Stimulated activated CD4-positive, alpha-beta T cell treated with anti-CD3 and anti-CD28 coated beads, Interleukin-15, amount 100 ng/mL, for 48 hours (primary cell): ENCODE measurements at places on chromosomes 7 and 10.
A peak's percentile ranks its signal among the peaks of the same experiment; 100 is the strongest.

DNA sequence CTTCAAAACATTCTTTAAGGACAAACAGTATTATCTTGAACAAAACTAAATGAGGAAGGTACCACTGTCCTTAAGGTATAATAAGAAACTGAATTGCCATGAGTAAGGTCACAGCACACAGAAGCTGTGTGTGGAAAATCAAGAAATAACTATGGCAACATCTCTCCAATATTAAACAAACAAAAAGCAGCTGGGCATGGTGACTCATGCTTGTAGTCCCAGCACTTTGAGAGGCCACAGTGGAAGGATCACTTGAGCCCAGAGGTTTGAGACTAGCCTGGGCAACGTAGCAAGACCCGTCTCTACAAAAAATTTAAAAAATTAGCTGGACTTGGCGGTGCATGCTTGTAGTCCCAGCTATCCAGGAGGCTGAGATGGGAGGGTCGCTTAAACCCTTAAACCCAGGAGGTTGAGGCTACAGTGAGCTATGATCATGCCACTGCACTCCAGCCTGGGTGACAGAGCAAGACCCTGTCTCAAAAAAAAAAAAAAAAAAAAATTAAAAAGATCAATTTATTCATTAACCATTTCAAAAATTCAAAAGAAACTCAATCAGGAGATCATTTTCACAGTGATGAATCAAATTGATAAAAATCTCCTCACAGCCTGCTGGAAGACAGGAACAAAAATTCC, 195.4 kb downstream of the SKIDA1 start:
- DNase-seq, result no peak

DNA sequence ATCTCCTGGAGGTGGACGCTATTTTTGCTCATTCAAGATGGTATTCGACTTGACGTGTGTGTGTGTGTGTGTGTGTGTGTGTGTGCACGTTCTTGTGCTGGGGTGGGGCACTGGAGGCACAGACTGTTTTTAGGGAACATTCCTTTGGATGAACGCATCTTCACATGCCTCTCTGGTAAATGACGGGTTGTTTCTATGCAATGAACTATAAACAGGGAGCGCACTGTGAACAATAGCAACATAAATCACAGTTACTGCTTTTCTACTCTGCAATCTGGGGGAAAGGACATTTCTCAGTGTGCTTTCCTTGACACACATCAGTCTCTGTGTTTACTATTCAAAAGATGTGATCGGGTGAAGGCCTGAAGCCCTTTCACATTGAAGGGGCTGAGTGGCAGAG, 120.1 kb upstream of the PITRM1 start:
- DNase-seq, result no peak

- no peak for DNase-seq
Measured at GRCh38 chr7:24851786-24852185, 94.5 kb upstream of the GSDME start.

- no peak for DNase-seq
Measured at GRCh38 chr10:51860257-51860656, 160.9 kb upstream of the CSTF2T start.

GRCh38 chr10:6203331-6204062, 765 bp downstream of the PFKFB3 start:
- peak; percentile 54 for DNase-seq

GRCh38 chr10:71467569-71468362, 71.0 kb downstream of the CDH23 start:
- no peak for DNase-seq

- no peak for DNase-seq
Measured at GRCh38 chr7:5553298-5553877, 129.8 kb upstream of the TNRC18 start.

DNA sequence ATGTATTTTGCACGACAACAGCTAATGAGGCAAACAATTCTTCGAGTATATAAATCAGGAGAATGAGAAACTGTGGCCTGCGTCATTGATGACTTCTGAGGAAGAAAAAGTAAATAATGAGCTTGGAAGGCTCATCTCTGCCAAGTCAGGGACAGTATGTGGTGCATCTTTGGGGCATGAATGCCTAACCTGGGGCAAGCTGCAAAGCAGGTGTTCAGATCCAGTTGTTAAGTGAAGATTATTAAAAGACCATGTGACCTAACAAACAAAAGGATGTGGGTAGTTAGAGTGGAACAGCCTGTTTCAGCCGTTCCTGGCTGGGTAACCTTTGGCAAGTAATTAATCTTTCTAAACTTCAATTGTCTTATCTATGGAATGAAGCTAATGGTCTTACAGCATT, 93.0 kb downstream of the LYZL2 start:
- DNase-seq, result no peak

DNA sequence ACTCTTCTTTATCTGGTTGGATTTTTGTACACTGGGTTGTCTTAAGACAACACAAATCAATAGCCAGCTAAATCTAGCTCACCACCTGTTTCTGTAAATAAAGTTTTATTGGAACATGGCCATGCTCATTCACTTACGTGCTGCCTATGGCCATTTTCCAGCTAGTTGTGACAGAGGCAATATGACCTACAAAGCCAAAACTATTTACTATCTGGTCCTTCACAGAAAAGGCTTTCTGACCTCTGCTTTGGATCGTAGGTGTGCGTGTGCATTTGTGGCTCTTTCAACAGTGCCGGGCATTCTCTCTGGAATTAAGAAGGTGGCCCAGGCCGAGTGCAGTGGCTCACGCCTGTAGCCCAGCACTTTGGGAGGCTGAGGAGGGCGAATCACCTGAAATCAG, 45.5 kb downstream of the NRAP start:
- DNase-seq, result no peak

- DNase-seq, result no peak
Measured at GRCh38 chr10:78348411-78349164, 314.9 kb downstream of the RPS24 start.

DNA sequence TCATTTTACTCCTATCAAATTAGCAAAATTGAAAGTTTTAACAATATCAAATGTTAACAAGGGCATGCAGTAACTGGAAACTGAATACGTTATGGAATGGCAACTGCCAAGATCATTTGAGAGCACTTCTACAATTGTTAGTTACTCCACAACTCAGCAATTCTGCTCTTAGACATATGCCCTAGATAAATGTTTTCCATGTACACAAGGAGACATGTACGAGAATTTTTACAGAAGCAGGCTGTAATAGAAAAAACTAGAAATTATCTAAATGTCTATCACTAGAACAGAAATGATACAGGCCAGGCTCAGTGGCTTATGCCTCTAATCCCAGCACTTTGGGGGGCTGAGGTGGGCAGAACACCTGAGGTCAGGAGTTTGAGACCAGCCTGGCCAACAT, 7.0 kb downstream of the PSAP start:
- DNase-seq, result no peak

GRCh38 chr7:102073931-102074880, 212.5 kb upstream of the SH2B2 start:
- DNase-seq, result no peak

- DNase-seq, result no peak
Measured at GRCh38 chr7:20030417-20030816, 186.8 kb downstream of the MACC1 start.

GRCh38 chr7:98553666-98554065, 63.4 kb upstream of the NPTX2 start:
- DNase-seq, result no peak

- no peak for DNase-seq
Measured at GRCh38 chr10:122486406-122487080, 25.2 kb downstream of the HTRA1 start.

GRCh38 chr7:97025983-97026714, 1.5 kb upstream of the DLX5 start:
- DNase-seq, result no peak

DNA sequence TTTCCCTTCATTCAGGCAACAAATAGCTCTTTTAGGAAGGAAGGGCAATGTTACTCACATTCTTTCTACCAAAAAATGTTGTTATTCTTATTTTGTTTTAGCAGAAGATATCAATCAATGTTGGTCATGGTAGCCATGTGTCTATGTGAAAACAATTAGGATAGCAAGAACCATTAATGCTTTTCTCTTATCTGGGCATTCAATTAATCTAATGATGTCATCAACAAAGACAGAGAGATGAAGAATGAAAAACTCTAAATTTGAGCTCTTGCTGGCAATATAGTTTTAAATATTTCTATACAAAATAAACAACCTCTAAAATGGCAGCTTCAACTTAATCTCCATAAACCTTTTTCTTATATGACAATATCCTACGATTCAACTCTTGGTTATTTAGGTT, 353.7 kb upstream of the ANKRD30A start:
- no peak for DNase-seq

GRCh38 chr7:139777133-139777891, 486 bp downstream of the HIPK2 start:
- no peak for DNase-seq

GRCh38 chr10:101466016-101466912, 112.3 kb downstream of the BTRC start:
- no peak for DNase-seq

DNA sequence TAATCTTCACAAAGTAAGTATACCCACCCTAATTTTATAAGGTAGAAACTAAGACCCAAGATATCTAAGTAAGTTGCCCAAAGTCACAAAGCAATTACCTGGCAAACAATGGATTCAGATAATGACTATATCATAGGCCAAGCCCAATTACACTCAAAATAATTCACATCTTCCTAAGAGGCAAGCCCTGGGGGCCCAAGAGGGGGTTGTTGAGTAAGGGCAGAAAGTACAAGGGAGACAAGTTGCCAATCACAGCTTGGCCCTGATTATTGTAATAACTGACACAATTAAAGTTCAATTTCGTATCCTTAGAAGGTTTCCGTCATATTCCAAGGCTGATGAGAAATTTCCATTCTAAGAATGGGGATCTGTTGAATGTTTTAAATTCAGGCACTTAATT, 91.4 kb downstream of the NPSR1 start:
- DNase-seq, result no peak

- no peak for DNase-seq
Measured at GRCh38 chr10:75788394-75789205, 357.2 kb downstream of the LRMDA start.

GRCh38 chr10:4719036-4719435, 107.0 kb upstream of the AKR1E2 start:
- DNase-seq, result no peak

GRCh38 chr7:51187941-51188340, 128.7 kb downstream of the COBL start:
- DNase-seq, result no peak

DNA sequence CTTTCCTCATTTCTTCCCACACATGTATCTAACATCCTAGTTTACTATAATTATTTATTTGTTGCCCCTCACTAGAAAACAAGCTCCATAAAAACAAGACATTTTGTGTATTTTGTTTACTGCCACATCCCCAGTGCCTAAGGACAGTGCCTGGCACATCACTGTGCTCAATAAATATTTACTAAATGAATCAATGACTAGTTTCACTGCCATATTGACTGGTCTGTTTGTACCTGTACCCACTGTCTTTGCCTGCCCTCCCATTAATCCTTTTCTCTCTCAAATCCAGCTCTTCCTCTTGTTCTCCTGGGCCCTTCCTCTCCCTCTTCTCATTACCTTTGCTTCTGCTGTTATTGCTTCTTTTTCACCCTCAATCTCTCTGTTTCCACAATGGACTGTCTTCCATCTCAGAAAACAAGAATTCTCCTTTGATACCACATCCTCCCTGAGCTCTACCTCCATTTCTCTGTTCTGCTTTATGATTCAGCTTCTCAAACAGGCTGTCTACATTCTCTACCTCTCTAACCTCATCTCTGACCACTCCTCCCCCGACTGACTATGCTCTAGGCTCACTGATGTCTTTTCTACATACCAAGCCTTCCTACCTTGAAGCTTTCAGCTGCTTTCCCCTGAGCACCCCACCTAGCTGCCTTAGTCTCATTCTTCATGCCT, 8.3 kb upstream of the FAM133B start:
- no peak for DNase-seq

DNA sequence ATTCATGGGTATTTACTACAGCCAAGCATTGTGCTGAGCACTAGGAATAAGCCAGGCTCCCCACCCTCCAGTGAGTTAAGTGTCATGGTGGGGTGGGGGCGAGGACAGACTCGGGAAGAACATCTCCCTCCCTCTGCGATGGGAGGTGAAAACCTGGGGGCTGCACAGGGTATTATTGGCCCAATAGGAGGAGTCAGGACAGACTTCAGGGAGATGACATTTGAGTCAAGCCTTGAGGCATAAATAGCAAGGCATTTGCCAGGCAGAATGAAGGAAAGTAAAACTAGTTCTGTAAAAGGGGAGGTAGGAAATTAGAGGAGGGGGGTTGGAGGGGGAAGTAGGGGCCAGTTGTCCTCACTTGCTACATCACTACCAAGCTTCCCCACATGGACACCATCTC, 18.9 kb downstream of the NKX2-3 start:
- no peak for DNase-seq

DNA sequence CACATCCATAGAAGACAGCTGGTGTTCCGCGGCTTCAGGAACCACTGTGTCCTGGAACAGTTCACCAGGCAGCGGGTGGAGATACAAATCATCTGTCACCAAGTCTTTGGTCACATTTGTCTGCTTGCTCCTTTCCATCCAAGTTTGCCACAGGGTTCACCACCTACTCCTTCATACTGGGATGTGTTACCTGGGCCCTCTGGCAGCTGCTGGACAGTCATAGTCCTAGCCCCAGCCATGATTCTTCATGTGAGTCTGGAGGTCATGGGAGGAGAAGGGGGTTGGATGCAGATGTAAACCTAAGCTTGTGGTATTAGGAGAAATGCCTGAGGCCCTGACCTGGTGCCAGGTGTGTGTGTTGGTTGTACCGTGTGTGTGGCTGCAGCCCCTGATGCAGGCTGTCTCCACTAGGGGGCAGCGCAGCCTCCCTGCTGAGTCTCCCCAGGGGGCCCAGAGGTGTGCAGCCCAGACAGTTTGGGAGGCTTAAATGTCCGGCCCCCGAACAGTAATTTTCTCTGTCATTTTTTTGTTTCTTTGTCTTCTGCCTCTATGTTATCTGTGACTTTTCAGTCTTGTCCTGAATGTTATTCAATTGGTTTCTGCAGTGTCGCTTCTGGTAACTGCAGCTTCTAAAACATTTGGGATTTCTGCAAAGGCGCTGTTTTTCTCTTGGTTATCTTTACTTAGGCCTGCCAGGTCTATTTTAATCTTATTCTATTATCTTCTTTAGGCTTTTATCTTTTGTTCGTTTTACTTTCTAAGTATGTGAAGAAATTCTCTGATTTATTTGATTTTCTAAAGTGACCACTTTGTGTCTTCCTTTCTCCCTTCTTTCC, 14.8 kb downstream of the NPS start:
- DNase-seq, result peak; percentile 3

- no peak for DNase-seq
Measured at GRCh38 chr10:18438361-18439126, 212.8 kb downstream of the NSUN6 start.

DNA sequence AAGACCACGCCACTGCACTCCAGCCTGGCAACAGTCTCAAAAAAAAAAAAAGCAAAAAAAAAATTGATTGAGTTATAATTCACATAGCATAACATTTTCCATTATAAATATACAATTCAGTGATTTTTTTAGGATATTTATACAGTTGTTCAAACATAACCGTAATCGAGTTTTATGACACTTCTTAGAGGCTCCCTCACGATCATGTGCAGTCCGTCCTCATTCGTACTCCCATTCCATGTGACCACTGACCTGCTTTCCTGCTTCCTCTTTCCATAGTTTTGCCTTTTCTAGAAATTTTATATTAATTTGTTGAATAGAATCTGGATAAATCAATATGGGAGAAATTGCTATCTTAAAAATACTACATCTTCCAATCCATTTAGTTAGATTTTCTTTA, 45.7 kb downstream of the VTI1A start:
- DNase-seq, result no peak

GRCh38 chr7:129746857-129747529, 135.5 kb downstream of the NRF1 start:
- DNase-seq, result no peak
